ENCODE measurements at places on chromosomes 5 and 9. TPM values are rescaled to one million over a fixed set of nuclear protein-coding genes. Genes with fewer than 3 reads are reported as not detected.

C1QTNF2 gene
- total RNA-seq = 0.10 TPM

PDE8B gene
- total RNA-seq = 0.10 TPM

SLC36A2 gene
- not detected for total RNA-seq

DNAI1 gene
- total RNA-seq = not detected

NKD2 gene
- 0.29 TPM for total RNA-seq

USP20 gene
- total RNA-seq = 6.3 TPM

TAF11L10 gene
- total RNA-seq = not detected

ANKRD18A gene
- total RNA-seq = under 0.01 TPM

FOXD4L5 gene
- total RNA-seq = not detected

DRD1 gene
- total RNA-seq = not detected

PRKAA1 gene
- total RNA-seq = 146 TPM

PLPPR1 gene
- total RNA-seq = not detected

HMHB1 gene
- not detected for total RNA-seq

SPINK6 gene
- not detected for total RNA-seq

EHMT1 gene
- total RNA-seq = 54.4 TPM

NR2F1 gene
- total RNA-seq = 41.5 TPM

ANKRD20A1 gene
- 0.98 TPM for total RNA-seq

WDR38 gene
- total RNA-seq = not detected

PCDHB15 gene
- 0.98 TPM for total RNA-seq

ITGA1 gene
- 22.7 TPM for total RNA-seq

CCL28 gene
- total RNA-seq = 2.7 TPM

DNAJC25 gene
- total RNA-seq = 2.9 TPM

TMEM252 gene
- total RNA-seq = not detected

OTP gene
- total RNA-seq = not detected

IFNA21 gene
- total RNA-seq = not detected

LAMC3 gene
- total RNA-seq = under 0.01 TPM

PCDHB4 gene
- total RNA-seq = 0.33 TPM

SPATA31C1 gene
- total RNA-seq = not detected

ADCY2 gene
- not detected for total RNA-seq

TOR2A gene
- total RNA-seq = 9.2 TPM

IRF1 gene
- 22.7 TPM for total RNA-seq

LCN15 gene
- not detected for total RNA-seq

Measured in vein endothelial cell (primary cell).